HFFc6 (cell line): ENCODE measurements at places on chromosomes 16 and 17.

GRCh38 chr17:1384905-1385435 lies 15.1 kb downstream of the YWHAE start:
- DNase-seq = no peak

DNA sequence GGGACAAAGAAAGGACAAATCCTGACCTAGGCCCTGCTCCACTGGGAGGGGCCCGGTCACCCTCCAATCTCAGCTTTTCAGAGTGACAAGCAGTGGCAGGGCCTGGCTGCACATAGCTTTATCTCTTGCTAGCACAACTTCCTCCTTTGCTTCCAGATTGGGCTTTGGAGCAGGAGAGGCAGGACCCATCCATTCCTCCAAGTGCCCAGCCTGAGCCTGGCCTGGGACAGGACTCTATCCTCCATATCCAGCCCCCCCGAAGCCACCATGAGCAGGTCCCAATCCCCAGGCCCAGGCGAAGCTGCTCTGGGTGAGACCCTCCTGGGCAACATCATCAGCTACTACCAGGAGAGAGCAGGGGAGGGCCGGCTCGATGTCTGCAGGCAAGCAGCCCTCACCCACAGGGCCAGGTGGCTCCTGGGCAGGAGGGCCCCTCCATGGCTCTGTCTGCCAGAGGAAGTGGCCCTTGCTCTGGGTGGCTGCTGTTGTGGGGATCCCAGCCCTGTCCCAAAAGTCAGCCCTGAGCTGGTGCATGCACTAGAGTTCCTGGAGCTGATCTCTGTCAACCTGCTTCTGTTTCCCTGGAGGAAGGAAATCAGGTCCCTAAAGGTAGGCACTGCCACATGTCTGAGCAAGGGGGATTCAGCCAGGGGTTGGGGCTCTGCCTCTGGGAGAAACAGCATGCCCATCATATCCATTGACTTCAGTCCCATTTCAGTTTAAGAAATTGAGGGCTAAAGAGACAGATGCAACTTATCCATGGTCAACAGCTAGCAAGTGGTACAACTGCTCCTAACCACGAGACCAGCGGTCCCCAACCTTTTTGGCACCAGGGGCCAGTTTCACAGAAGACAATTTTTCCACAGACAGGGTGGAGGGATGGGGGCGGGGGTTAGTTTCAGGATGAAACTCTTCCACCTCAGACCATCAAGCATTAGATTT lies 58.9 kb downstream of the TK2 start:
- no peak for DNase-seq

- peak; percentile 92 for DNase-seq
These were observed 66.3 kb upstream of the METRNL start for GRCh38 chr17:83012868-83013778.

DNA sequence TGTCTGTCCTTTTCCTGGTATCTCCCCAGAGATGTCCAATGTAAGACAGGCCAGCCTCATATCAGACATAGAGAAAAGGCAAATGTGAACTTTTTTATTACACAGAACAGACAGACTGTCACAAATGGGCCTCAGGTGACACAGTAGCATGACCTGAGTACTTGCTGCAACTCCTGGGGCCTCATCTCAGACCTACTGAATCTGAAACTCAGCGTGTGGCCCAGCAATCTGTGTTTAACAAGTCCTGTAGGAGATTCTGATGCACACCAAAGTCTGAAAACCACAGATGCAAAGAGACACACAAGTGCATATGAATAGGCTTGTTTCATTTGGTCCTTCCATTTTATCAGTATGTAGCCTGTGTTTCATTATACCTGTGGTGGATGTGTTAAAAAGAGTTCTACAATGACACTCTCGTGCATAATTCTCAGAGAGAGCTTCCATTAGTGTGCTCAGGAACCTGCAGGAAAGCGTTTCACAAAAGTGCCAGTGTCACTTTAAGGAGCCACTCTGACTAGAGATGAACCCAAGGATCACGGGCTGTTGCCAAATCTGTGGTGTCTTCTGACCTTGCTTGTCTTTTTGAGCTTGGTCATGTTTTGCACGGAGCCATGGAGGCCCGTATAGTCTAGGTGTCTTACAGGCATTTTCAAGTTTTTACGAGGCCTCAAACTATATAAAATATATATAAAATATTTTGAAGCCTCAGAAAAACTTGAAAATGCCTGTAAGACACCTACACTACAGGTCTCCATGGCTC lies 33.8 kb upstream of the NF1 start:
- DNase-seq = no peak

DNA sequence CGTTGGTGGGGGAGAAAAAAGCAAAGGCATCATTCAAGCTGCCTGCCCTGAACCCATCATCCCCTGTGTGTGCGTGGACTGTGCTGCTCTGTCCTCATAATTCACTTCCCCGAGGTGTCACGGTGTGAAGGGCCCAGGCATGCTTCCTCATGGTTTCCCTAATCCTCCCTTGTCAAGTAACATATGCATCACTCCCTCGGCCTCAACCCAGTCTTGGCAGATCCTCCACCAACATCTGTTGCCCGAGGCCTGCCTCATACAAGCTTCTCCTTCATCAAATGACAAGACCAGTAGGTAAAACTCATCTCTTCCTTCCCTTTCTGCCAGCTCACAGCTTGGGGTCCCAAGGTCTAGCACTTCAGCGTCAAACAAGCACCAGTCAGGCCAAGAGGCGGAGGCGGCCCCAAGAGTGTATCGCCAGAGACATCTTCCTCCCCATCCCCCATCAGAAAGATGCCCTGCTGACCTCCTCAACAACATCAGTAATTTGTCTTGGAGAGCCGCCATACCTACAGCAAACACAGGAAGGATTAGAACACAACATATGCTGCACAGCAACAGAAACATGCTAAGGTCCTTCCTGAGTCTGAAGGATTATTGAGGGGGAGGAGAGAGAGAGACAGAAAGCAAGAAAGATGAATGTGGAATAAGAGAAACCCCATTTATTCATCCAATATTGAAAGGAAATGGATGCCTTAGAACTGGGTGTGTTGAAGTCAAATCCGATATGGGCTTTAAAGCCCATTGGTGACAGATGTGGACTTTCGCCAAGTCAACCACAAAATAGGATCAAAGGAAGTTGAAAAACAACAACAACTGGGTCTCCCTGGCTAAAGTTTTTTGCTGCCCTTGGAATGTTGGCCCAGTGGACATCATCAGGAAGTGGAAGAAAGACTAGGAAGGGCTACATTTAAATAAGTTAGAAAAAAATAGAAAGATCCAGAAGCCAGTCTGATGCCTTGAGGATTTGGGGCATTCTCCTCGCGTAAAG lies 38.4 kb downstream of the SOX9 start:
- no peak for DNase-seq

- DNase-seq = no peak
These were observed 78.4 kb downstream of the ABCC1 start for GRCh38 chr16:16027728-16028310.
